ENCODE measurements at places on chromosomes 16 and 17. TPM values are rescaled to one million over a fixed set of nuclear protein-coding genes. Genes with fewer than 3 reads are reported as not detected.

Gene KRTAP9-8
- not detected for total RNA-seq

Gene PROCA1
- total RNA-seq = 6.3 TPM

Gene CNGB1
- not detected for total RNA-seq

Gene DPEP2
- total RNA-seq = 4.1 TPM

Gene CCL22
- total RNA-seq = not detected

Data from tibial nerve (tissue), 4 donors.